ENCODE measurements at places on chromosomes 6 and 20.

- no peak for DNase-seq
These were observed 268.2 kb downstream of the SAMD5 start for GRCh38 chr6:147776631-147777213.

- DNase-seq: no peak
These were observed 1.6 kb upstream of the MED23 start for GRCh38 chr6:131629651-131630050.

DNA sequence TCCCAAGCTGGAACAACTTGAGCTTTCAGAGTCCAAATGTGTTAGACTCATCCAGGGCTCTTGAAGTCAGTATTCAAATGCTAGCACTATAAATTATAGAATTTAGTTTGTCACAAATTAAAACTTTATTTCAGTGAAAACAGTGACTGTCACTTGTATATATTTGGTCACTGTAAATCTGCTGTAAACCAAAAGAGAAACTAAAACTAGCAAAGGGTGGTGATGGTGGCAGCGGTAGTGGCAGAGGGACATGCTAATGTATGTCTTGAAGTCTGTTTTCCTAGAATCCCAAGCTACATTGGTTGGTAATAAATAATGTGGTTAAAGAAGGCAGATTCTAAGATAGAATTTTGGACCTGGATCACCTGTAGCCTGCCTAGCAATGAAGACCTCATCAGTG, 140.4 kb upstream of the CENPW start:
- DNase-seq: no peak

DNA sequence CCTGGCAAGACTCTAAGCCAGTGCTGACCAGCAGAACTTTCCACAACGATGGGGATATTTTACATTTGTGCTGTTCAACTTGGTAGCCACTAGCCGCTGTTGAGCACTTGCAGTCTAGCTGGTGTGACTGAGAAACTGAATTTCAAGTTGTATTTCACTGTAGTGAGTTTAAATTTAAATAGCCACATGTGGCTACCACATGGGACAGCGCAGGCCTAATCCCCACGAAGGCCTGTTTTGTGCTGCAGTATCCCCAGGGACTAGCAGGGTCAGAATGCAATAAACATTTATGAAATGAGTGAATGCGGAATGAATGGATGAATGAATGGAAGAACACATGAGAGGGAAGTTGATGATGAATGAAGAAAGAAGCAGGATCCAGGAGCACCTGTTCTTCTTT, 115.8 kb downstream of the TRERF1 start:
- no peak for DNase-seq

DNA sequence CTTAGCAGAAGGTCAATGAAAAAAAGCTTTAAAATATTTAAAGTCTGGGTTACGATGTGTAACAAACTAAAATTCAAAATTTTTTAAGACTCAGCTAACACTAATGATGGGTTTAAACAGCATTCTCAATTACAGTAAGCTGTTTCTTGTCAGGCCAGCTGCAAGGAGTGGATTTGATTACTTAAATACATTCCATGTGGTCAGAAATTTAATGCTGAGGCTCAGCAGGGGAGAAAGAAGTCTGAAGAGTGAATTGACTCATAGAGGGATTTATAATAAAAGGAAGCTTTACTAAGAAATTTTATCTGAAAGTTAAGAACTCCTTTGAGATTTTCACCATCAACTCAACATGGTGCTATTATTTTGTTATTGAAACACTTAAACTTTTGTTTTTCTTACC, 398.6 kb downstream of the KHDRBS2 start:
- DNase-seq: no peak

GRCh38 chr6:63635215-63635587, 401 bp upstream of the PHF3 start:
- peak; percentile 1 for DNase-seq

DNA sequence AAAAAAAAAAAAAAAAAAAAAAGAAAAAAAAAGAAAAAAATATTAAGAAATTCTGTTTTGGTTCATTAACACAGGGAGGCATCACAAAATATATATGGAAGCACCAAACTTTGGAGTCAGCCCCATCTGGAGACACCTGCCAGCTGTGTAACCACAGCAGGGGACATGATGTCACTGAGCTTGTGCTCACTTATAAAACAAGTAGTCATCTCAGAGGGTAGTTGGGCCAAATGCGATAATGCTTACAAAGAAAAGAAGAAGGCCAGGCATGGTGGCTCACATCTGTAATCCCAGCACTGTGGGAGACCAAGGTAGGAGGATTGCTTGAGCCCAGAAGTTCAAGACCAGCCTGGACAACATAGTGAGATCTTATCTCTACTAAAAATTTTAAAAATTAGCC, 1.1 kb upstream of the BNIP5 start:
- DNase-seq: no peak

- no peak for DNase-seq
These were observed 98.4 kb upstream of the DUSP22 start for GRCh38 chr6:193773-194310.

- DNase-seq: no peak
These were observed 669.5 kb downstream of the MAFB start for GRCh38 chr20:40019510-40019909.

- DNase-seq: no peak
These were observed 997 bp upstream of the FBXO30 start for GRCh38 chr6:145815309-145816274.

DNA sequence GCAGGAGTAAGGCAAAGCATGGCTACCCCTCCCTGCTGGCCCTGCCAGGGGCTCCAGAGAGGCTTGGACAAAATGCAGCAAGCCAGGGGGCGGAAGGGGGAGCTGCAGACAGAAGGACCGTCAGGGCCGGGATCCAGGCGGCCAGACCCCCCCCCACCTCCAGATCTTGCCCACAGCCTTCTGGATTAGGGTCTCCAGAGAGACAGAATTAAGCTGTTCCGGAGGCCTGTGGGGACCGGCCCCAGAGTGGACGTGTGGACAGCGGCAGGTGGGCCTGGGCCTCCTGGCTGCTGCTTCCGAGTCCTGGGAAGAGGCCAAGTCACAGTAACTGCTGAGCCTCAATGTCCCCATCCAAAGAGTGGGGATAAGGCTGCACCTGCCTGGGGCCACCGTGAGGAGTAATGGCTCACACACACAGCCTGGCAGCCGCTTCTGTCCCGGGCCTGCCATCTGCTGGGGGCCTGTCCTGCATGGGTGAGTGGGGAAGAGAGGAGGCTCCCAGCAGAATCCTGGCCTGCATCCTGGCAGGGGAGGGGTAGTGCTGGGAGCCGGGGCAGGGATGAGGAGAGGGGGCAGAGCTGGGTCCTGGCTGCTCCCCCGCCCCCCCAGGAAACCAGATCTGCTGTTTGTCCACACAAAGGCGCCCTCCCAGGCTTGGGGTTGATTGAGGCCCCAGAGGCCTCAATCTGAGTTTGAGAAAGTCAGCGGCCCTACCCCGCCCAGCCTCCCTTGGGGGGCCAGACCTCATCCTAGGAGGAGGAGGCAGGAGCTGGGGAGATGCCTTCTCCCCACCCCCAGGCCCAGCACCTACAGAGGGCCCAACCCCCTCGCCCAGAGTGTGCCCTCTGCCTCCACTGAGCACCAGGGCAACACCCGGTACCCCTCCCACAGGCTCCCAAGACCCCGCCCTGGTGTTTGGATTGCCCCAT, 3.9 kb downstream of the LAMA5 start:
- DNase-seq: no peak

Data from activated CD8-positive, alpha-beta memory T cell treated with anti-CD3 and anti-CD28 coated beads for 48 hours (primary cell).